ENCODE measurements at places on chromosomes 3 and 15.

DNA sequence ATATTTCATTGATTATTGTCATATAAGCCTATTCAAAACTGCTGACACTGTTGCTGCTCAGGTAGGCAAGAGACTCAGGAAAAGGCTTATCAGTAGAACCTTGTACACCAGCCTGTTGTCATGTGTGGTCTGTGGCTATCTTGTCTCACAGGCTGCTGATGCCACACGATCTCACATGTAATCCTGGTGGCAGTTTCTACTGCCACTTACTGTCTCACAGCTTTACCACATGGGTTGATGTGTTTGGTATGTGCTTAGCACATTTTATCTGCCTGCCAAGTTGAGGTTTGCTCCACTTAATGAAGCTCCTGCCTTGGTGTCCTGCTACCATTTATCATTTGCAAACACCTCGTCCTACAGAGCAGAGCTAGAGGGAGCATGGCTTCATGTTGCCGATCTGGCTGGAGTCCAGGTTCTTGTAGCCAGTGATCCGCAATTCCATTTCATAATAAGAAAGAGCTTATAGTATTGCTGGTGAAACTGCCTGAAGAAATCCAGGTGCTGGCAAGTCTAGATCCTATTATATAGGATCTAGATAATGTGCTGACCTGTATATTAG is 637.9 kb downstream of the NLGN1 start:
- DNase-seq: no peak

- DNase-seq: no peak
These were observed 379.8 kb downstream of the LPP start for GRCh38 chr3:188533612-188534357.

GRCh38 chr3:67196677-67197076 is 198.6 kb downstream of the KBTBD8 start:
- DNase-seq: no peak

- DNase-seq: no peak
These were observed 1.3 kb upstream of the ETV5 start for GRCh38 chr3:186109897-186110803.

DNA sequence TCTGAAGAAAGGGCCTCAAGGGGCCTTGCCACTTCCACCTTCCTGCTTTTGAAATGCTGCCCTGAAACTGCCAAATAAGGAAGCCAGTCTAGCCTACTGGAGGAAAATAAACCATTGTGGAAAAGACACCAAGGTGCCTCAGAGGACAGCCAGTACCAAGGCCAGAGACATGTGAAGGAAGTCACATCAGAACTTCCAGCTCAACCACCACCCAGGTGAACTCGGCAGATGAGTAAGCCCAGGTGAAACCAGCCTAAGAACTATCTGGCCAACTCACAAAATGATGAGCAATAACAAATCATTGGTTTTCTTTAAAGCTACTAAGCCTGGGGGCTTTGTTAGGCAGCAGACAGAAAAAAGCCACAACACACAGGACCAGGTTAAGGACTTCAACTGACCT is 103.0 kb downstream of the MAGI1 start:
- no peak for DNase-seq

DNA sequence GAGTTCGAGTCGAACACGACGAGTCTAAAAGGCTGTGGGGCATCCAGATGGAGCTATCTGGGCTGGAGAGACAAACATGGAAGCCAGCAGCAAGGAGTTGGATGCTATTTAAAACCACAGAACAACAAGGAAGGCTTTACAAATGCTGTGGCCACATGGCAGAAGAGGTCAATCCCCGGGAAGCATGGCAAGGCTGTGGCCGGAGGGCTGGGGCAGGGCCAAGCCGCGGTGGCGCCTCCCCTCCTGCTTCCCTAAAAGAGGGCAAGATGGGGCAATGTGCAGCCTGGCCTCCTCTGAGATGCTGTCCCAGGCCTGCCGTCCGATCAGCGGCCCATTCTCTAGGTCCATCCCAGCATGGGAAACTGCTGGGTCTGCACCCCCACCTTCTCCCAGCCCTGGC is 139.1 kb downstream of the SRGAP3 start:
- no peak for DNase-seq

GRCh38 chr15:84813931-84814330 is 3.2 kb upstream of the ALPK3 start:
- no peak for DNase-seq

DNA sequence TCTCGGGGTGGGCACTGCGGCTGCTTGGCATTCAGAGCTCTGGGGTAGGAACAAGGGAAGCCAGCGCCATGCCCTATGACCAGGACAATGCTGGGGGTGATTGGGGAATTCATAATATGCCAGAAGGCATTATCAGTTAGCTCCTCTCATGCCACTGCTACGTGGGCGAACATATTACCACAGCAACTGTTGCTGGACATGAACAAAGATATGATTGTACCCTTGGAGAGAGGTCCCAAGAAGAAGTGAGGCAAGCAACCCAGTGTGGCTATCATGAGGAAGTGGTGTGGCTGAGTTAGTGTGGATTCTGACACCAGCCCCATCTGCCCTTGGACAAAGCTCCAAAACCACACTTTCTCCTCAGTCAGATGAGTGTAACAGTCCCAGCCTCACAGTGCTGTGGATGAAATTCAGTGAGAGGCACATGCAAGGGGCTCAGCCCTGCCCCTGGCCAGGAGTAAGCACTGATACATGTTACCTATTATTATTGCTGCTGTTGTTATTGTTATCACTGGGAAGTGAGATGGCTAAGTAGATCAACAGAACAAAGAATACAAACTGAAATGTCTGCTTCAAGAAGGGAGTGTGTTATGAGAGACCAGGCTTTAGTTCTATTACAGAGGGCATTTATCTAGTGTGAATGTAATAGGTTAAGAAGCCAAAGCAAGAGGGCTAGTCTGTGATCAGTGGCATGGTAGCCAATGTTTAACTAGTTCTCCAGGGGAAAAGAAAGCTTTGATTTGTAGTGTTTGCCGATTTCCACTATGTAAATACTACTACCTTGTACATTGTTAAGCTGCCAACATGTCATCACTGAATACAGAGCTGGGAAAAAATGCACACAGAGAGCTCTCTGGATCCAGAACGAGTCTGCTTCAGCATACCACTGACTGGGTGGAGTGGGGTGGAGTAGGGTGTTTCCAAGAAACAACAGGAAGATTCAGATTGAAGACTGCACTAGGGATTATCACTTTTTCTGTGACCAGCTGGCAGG is 222.3 kb upstream of the EIF1B start:
- DNase-seq: no peak
